ENCODE measurements at places on chromosomes 16 and 17.

- no peak for DNase-seq
Observed at GRCh38 chr16:31486045-31486444, 3.1 kb downstream of the SLC5A2 start.

GRCh38 chr16:29975811-29976511, 2.3 kb downstream of the TAOK2 start:
- no peak for DNase-seq

- DNase-seq, result no peak
Observed at GRCh38 chr17:60602385-60602742, 2.4 kb downstream of the PPM1D start.

DNA sequence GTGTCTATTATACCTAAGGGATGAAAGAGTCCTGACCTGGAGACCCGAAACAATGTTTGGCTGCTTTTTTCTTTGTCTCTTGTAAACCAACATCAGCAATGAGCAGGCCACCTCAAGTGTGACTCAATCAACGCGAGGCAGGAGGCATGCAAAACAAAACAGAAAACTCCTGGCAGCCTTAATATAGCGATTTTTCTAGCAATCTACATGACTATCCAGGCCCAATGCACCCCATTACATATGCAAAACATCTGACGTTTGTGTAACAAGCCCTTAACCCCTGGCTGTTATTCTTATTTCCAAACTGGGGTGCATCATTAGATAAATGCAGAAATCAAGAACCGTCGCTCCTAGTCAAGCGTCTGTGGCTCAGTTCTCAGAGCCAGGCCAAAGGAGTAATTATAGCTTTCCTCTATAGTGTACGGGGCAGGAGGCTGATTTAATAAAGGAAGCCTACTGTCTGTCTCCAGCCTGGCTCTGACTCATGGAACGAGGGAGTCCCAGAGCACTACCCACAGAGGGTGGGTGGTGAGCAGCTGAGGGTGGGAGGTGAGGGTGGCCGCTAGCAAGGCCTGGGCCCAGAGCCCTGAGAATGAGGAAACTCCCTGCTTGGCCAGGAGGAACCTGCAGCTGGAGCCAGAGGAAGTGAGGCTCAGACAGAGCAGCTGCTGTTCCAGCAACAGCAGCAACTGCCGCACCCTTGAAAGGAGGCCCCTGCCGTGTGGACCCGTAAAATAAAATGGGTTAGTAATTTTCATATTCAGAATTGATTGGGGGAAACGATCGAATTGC, 43.9 kb downstream of the CHD9 start:
- peak; percentile 39 for DNase-seq

DNA sequence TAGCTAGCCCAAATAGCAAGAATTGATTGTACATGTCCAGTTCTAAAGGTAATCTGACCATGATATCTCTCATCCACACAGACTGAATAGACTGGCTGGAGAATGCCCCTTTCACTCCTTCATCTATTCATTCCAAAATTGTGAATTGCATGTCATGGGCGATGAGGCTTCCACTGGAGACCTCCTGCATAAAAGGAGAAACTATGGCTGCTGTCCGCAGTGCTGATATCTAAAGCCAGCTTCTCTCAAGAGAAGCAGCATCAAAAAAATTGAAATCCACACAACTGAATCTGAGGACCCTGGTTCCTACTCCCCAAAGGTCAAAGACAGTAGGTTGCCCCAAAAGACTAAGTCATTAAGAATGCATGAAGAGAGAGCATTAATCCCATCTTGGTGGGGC, 7.9 kb upstream of the SCNN1G start:
- DNase-seq, result no peak

DNA sequence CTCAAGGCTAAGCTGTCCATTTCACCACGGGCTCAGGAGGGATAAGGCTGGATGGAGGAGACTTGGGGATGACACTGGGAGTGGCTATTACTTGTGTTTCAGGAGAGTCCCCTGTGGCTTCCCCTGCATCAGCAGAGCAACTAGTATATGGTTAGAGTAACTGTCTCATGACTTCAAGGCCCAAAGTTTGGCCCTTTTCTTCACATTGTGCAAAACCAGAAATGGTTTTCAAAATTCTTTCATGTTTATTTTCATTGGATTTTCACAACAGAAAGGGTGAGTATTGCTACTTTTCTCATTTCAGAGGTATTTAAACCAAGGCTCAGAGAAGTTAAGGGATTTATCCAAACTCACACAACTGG, 18.1 kb upstream of the TAC4 start:
- DNase-seq, result no peak

- no peak for DNase-seq
Observed at GRCh38 chr16:67979955-67980678, at the start of gene DPEP3. DPEP3 (minus strand) TSS chr16:67980499; CDS start chr16:67980380, 119 bp downstream.

- no peak for DNase-seq
Observed at GRCh38 chr17:44832805-44833204, 2.7 kb upstream of the GJC1 start.

DNA sequence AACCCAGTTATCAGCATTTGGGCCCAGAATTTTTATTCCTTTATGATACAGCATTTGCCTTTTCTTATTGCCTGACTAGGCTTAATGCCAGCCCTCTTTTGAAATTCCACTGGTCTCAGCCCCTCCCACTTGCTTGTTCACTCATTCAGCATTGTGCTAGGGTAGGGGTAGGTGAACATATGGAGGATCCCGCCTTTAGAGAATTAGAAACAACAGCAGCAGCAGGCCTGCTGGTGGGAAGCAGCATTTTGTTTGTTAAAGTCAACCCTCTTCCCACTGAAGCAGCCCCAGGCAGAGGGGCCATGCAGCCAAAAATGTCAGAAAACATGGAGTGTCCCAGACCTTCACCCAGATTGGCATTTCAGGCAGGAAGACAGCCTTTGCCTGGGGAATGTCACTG, 1355.2 kb downstream of the CDH8 start:
- no peak for DNase-seq

- DNase-seq, result no peak
Observed at GRCh38 chr17:46212634-46213435, 19.6 kb upstream of the KANSL1 start.

DNA sequence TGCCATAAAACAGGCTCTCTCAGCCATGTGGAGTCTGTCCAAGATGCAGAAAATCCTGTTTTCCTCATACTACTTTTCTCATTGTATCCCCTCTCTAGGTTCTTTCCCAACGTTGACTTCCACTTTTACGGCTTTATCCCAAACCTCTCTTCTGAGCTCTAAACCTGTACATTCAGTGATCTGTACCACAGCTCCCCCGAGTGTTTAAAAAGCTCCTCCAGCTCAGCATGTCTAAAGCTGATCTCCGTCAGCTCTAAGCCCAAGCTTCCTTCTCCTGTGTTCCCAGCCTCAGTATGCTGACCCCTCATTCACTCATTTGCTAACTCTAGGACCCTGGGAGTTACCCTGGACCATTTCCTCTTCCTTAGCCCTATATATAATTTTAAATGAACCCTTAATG, 144.6 kb downstream of the DNAH9 start:
- DNase-seq, result no peak

DNA sequence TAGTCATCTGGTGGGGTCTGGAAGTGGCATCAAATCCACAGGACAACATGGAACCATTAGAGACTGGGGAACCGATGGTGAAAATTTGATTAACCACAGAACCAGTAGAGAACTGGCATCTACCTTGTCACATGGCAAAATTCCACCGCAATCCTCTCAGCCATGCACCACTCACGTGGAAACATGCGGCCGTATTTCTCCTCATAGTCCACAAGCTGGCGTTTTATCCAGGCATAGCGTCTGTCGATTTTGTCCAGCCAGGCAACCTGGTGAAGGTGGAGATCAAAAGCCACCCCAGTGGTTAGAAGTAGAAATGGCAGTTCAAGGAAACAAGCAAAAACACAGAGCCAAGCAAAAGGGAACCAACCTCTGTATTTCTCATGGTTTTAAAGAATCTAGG, 87.6 kb downstream of the VPS53 start:
- no peak for DNase-seq

DNA sequence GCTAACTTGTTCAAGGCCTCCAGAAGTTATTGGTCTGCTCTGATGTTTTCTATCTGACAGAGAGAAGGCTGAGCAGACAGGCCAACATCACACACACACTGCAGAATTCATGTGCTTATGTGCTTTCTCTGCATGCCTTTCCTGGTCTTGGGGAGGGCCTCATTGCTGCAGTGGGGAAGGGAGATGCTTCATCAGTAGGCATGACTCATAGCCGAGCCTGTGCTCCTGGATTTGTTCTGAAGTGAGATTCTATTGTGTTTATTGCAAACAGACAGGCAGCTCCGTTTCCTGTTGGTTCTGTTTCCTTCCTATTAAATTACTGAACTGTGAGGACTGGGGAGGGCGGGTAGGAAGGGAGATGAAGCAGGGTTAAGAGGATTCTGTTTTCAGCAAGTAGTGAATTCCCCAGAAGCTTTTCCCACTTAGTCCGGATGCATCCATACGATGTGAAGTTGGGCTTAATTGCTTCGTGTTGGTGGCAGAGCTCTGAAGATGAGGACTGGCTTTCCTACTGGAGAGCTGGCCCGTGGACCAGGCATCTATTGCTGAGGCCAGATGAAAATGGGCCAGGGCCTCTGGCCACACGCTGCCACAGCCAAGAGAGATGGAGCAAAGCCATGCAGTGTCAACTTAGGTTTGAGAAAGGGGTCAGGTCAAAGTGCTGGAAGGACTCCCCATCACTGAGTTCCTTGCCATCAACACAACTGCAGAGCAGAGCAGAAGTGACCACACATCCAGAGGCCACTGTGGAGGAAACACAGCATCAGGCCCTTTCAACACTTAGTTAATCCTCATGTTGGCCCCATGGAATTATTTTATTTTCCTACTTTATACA, 179.3 kb downstream of the UTP18 start:
- no peak for DNase-seq

DNA sequence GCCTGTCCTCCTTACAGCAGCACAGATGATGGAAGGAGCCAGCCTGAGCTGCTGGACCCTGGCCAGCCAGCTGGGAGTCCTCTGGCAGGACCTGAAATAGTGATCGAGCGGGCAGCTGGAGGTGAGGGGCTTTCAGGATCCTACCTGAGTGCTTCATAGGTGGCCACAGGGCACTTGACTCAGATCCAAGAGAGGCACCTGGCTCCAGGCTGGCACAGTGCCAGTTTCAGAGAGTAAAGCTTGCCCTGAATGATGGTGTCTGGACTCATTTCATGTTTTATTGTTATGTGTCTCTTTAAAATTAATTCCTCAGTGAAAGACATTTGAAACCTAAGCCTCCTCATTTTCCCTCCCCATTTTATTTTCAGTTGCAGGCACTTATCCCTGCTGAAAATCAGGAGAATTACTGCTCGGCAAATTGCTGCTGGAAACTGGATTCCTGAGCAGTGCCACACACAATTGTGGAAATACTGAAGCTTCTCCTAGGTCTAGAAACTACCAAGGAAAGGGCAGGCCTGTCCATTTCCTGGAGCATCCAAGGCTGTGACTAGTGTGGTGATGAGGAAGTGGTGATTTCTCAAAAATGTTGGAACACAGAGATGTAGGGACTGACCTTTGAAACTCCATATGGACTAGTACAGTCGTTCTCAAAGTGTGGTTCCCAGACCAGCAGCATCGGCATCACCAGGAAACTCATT, 16.1 kb upstream of the ADAMTS18 start:
- DNase-seq, result no peak

GRCh38 chr16:81770008-81770407, 9.1 kb upstream of the PLCG2 start:
- DNase-seq, result no peak

DNA sequence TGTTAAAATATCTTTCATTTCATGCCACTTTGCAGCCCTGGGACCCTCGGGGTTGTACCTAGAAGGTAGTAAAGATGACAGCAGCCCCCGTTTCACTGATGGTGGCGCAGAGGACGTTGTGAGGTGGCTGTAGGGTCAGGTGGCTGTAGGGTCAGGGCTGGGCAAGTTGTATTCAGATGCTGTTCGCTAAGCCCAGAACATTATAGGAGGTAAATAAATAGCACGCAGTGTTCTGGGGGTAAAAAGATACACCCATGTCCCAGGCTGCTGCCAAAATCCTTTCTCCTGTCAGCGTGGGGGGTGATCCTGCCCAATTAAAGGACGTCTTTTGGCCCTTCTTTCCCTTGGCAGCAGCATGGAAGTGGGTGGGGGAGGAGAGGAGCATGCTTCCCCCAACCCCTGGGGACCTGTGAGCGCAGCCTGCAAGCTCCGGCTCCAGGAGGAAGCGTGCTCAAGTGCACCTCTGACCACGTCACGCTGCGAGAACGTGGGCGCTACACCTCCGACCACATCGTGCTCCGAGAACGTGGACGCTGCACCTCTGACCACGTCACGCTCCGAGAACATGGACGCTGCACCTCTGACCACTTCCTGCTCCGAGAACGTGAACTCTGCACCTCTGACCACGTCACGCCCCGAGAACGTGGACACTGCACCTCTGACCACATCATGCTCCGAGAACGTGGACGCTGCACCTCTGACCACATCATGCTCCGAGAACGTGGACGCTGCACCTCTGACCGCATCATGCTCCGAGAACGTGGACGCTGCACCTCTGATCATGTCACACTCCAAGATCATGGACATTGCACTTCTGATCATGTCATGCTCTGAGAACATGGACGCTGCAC, 182.1 kb downstream of the RPTOR start:
- no peak for DNase-seq

DNA sequence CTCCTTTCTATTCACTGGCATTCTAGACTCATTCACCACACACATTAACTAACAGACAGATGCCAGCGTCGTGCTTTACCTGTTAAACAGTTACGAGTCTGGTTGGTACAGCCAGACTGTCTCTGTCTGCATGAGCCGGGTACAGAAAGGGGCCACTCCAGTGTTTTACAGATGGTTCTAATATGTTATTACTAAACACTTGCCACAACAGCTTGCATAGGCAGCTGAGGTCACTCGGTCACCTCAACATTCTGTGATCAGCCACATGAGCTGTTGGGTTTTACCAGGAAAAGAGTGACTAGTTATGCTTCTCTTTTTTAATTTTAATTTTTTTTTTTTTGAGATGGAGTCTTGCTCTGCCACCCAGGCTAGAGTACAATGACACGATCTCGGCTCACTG, 25.2 kb downstream of the CD300A start:
- no peak for DNase-seq

GRCh38 chr17:29835435-29836351, 94.3 kb downstream of the SSH2 start:
- DNase-seq, result no peak

DNA sequence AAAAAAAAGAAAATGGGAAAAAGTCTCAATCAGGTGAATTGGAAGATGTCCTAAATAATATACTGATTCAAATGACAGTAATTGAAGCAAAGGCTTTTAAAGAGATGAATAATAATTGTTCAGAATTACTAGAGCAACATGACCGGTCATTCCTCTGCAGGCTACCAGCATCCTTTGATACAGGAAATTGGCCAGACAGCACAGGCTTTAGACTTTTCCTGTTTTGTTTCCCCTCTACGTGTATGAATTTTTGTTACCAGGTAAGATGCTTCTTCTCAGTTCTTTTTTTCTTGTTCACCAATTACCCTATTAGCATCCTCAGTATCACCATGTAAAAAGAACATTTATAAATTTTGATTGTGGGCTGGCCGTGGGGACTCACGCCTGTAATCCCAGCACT, 77.5 kb downstream of the RPGRIP1L start:
- DNase-seq, result no peak

DNA sequence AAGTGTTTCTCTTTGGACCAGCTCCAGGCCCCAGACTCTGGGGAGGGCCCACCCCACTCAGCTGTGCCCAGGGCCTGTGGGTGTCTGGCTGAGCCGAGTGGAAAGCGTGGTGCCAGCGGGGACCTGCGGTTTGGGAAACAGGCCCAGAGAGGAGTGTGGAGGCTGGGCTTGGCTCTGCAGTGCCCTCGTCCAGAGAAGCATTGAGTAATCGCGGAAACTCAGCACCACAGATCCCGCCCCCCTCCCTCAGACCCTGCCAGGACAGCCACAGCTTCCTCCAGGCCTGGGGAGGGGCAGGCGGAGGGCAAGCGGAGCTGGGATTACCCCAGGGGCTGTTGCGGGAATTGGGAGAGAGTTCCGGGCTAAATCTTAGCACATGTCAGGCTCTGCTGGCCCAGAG, 14.6 kb upstream of the PITPNA start:
- no peak for DNase-seq
